ENCODE measurements at places on chromosomes 2 and 18.

DNA sequence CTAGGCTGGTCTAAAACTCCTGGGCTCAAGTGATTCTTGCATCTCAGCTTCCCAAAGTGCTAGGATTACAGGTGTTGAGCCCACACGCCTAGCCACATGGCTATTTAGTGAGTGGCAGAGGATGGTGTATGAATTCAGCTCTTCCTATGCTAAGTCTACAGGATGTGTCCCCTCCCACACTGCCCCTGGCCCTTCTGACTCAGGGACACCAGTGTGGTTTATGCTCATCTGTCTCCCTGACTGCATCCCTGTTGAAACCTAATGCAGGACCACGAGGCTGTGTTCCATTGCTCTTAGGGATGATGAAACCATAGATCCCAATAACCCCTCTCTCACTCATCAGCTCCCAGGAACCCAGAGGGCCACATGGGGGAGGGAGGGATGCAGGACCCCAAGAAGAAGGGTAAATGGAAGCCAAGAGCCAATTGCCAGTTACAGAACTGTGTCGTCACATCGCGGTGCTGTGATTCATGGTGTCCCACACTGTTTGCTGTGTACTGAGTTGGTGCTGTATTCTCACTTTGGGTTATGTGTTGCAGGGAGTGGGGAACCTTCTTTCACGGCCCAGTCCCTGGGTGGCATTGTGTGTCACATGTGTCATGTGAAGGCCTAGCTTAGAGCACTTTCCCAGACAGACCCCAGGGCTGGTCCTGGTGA lies 102.9 kb upstream of the HAAO start:
- no peak for DNase-seq

- DNase-seq, result no peak
Measured at GRCh38 chr2:157465554-157465953, 21.7 kb upstream of the CYTIP start.

GRCh38 chr18:66724664-66725356 lies 120.9 kb upstream of the CDH19 start:
- no peak for DNase-seq

DNA sequence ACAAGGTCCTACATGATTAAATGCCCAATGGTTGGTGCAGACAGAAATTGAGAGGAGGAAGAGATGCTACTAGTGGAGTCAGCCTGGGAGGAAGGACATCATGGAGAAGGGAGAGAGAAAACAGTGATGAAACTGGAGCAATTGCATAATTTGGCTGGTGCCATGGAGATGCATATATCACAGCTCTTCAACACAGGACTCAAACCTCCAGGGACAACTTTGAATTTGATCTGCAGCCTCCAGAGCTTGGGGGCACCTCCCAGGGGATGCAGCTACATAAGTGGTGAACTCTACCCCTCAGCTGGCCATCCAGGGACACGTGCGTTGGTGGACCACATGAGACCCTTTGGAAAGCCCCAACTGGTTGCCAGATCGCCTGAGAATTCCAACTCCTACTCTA lies 80.4 kb downstream of the CTAGE1 start:
- no peak for DNase-seq

DNA sequence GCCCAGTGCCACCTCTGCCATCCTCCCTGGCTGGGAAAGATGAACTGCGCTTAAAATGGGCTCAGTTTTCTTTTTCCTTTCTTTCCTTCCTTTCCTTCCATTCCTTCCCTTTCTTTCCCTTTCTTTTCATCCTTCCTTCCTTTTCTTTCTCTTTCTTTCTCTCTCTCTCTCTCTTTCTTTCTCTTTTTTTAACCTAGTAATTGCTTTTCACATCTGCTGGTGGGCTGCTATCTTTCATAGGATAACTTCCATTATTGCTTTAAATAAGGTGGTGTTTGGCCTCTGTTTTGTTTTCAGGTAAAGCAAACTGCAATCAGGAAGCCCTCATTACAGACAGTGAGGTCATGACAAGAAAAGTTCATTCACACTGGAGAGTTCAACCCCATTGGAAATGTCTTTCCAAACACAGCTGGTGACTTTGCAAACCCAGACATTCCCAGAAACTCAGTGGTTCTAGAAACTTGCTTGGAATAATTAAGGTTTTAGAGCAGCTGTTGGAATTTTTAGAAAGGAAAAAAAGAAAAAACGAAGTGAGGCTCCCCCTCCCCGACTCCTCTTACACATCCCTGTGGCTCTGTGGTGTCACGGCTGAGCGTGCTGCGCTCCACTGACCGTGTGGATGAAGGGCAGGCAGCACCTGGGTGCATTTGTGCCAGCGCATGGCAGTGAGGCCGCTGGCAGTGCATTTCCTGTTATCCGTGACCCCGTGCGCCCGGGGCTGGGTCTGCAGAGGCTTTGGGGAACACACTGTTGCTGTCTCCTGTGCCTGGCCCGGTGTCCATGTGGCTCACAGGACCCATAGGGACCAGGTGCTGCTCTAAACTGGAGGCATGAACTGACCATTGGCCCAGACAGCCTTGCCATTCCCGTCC lies 76.9 kb downstream of the MBP start:
- DNase-seq, result no peak

DNA sequence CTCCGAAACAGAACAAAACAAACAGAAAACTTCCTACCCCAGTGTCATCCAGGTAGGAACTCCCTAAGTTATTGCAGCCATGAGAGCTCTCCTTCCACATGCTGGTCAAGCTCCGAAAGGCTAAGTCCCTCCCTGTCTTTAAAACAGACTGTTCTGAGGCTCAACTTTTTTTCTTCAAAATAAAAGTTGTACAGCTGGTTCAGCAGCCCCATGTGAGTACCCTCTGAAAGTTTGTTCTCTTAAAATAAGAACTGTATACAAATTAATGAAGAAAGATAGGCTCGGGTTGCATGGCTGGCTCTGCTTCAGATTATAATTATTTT lies at the start of gene PDE1A:
TSS of gene PDE1A (minus strand) at position 119 of the 323 bp plus-strand sequence.
- DNase-seq, result no peak

DNA sequence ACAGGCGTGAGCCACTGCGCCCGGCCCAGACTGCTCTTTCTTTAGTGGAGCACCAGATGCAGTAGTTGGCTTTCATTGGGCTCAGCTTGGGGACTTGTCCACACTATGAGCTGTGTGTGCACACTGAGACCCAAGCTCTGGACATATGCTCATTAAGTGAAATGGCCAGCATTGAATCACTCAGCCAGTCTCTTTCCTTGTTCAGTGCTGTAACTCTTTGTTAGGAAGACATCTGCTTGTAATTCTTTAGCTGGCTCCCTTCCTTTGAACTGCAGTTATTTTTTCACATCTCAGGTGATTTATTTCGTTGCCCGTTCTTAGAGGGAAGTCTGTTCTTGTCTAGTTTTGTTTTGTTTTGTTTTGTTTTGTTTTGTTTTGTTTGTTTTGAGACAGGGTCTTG lies 70.5 kb downstream of the CAB39 start:
- DNase-seq, result no peak

- no peak for DNase-seq
Measured at GRCh38 chr18:27042177-27042576, 142.9 kb downstream of the CHST9 start.

- no peak for DNase-seq
Measured at GRCh38 chr2:121179467-121179866, 105.5 kb downstream of the TFCP2L1 start.

- DNase-seq, result no peak
Measured at GRCh38 chr2:58734365-58734764, 493.2 kb upstream of the FANCL start.

DNA sequence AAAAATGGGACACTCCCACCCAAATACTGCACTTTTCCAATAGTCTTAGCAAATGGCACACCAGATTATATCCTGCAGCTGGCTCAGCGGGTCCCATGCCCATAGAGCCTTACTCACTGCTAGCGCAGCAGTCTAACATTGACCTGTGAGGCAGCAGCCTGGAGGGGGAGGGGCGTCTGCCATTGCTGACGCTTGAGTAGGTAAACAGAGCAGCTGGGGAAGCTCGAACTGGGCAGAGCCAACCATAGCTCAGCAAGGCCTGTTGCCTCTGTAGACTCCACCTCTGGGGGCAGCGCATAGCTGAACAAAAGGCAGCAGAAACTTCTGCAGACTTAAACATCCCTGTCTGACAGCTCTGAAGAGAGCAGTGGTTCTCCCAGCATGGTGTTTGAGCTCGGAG lies 110.4 kb downstream of the CTIF start:
- DNase-seq, result no peak

DNA sequence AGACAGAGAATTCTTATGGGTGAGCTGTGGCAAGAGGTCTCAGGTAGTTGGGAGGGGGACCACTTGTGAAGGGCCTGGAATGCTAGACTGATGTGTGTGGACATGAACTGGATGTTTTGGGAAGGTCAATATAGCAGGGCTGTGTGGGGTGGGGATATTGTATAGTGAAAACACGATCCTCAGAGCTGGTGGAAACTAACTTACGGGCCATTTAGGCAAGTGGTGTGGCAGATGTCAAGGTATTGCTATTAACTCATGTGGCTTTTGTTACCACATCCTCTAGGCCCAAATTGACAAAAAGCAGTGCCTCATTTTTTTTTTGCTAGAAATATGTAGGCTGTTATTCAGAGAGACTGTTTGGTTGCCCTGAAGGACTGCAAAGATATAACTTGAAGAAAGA lies 8.0 kb upstream of the GALNT1 start:
- no peak for DNase-seq

GRCh38 chr2:213806125-213806726 lies 522.0 kb downstream of the SPAG16 start:
- no peak for DNase-seq

- DNase-seq, result no peak
Measured at GRCh38 chr18:22987547-22988189, 54.5 kb downstream of the RBBP8 start.

- DNase-seq, result no peak
Measured at GRCh38 chr2:101655702-101656422, 41.6 kb upstream of the MAP4K4 start.

- no peak for DNase-seq
Measured at GRCh38 chr2:222959358-222959757, 92.6 kb upstream of the KCNE4 start.

GRCh38 chr2:203909974-203910373 lies 26.6 kb upstream of the ICOS start:
- DNase-seq, result no peak

GRCh38 chr2:17388798-17389197 lies 129.4 kb downstream of the RAD51AP2 start:
- DNase-seq, result no peak

- DNase-seq, result no peak
Measured at GRCh38 chr2:3491306-3491705, 28.0 kb downstream of the ADI1 start.

GRCh38 chr2:231357048-231357447 lies 38.5 kb upstream of the B3GNT7 start:
- no peak for DNase-seq

DNA sequence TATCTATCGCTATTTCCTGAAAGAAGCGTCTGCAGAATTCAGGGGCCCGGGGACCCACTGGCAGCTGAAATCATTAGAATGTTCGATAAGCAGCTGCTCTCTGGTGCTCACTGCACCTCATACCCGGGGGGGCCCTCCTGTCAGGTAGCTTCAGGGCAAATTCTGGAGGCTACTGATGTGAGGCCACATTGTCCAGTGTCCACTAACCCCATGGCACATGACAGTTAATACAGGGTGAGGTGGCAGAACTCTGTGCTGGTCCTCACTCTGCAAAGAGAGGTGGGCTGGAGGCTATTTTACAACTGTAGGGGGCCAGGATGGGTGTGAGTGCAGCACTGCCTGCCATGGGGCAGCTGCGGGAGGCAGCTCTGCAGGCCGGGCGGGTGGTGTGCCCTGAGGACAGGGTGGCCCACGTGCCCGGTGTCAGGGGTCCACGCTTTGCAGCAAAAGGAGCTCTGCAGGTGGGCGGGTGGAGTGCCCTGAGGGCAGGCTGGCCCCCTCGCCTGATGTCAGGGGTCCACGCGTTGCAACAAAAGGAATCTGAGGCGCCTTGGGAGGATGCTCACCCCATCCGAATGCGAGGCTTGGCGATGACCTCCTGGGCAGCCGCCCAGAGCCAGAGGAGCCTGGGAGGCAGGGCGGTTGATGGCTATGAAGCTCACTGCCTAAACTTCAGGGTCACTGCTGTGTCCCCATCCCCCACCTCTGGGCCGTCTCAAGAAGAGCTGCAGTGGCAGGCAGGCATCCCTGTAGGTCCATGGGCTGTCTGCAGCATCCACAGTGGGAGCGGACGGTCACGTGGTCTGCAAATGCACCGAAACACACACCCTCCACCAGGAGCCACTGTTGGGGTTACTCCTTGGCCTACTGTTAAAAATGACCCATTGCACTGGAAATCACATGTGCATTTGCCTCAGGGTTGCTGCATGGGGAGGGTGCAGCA lies 207.0 kb upstream of the SALL3 start:
- no peak for DNase-seq

DNA sequence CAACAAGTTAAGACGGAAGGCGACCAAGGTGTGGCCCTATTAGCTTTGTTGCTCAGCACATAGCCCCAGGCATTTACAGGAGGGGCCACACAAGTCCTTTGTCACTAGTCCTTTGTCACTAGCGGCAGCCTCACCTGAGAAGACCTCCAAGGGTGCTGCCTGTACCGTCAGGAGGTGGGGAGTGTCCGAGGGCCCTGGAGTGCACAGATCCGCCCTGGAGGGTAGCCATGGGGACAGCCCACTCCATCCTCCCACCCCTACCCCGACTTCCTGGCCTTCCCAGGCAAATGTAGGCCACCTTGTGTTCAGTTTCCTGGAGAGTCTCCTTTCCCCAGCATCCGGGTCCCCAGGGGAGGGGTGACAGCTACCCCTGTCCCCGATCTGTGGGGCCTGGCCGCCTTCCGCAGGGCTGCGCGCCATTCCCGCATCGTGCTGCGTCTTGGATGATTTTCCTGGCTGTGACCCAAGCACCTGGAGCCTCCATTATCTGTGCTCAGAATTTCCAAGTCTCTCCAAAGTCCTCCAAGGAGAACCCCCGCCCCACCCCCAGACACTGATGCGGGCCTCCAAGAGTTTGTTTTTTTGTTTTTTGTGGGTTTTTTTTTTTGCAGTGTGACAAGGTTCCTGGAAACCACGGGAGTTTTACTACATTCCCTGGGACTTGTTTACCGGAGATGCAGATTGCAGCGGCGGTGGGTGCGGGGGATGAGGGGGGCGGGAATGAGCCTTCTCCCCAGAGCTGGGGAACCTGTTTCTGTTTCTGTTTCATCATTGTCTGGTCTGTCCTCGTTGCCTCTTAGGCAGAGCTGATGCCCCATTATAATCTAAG lies 28.6 kb downstream of the TEX44 start:
- DNase-seq, result no peak

- DNase-seq, result no peak
Measured at GRCh38 chr2:105141099-105141614, 100.4 kb upstream of the GPR45 start.

DNA sequence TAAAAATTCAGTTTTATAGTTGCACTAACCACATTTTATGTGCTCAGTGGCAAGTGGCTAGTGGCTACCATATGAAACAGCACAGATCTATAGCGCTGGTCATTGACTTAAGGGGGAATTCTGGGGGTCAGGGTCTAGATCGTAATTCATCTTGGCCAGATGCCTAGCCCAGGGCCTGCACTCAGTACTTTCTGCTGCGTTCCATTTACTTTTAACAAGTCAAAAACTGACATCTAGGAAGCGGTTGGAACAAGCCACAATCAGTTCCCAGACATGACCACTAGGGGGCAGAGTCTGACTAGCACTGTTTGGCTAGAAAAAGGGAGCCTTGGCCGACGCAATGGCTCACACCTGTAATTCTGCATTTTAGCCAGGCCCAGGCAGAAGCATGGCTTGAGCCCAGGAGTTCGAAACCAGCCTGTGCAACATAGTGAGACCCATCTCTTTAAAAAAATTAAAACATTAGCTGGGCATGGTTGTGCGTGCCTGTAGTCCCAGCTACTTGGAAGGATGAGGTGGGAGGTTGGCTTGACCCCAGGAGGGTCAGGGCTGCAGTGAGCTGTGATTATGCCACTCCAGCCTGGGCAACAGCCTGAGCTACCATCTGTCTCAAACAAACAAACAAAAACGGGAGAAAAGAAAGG lies 9.0 kb upstream of the TMBIM1 start:
- peak; percentile 82 for DNase-seq
